CD8-positive, alpha-beta memory T cell (primary cell): ENCODE measurements at places on chromosomes 2 and 18.

GRCh38 chr2:7403092-7403775 lies 486.0 kb downstream of the RNF144A start:
- peaks cover 10% of the 10 kb centered on the region for H3K4me1 ChIP-seq
- no peak overlapping the region for H3K4me3 ChIP-seq
- H3K27me3 ChIP-seq = peaks cover 3% of the 10 kb centered on the region
- H3K27ac ChIP-seq = no peak overlapping the region
- no peak for DNase-seq

GRCh38 chr2:239288951-239289511 lies 111.8 kb downstream of the HDAC4 start:
- no peaks in the 10 kb centered on the region for H3K27me3 ChIP-seq
- peak overlapping the region; percentile 41 for H3K27ac ChIP-seq
- no peaks in the 10 kb centered on the region for H3K36me3 ChIP-seq
- peaks cover 81% of the 10 kb centered on the region for H3K4me1 ChIP-seq
- peak overlapping the region; percentile 55 for H3K4me3 ChIP-seq
- DNase-seq = peak; percentile 84

DNA sequence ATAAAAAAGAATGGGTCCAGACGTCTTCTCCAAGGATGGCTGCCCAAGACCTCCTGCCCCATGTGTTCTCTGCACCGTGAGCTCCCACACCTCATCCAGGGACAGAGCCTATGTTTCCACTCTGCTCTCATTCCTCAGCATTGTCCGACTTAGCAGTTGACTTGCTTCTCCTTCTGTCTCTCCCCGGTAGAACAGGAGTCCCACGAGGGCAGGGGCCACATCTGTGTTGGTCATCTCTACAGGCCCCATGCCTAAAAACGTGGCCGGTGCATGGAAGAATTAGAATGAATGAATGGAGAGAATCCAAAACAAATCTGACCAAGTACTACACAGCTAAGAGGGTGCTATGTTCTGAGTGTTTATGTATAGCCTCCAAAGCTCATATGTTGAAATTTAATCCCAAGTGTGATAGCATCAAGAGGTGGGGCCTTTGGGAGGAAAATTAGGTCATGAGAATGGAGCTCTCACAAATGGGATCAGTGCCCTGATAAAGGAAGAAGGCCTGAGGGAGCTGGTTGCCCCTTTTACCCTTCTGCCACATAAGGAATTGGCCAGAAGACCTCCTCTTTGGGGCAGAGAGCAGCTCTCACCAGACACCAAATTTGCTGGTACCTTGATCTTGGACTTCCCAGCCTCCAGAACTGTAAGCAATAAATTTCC lies 55.9 kb downstream of the FAM178B start:
- DNase-seq = no peak
- H3K27me3 ChIP-seq = no peaks in the 10 kb centered on the region
- H3K4me1 ChIP-seq = peaks cover 4% of the 10 kb centered on the region
- H3K27ac ChIP-seq = no peak overlapping the region

DNA sequence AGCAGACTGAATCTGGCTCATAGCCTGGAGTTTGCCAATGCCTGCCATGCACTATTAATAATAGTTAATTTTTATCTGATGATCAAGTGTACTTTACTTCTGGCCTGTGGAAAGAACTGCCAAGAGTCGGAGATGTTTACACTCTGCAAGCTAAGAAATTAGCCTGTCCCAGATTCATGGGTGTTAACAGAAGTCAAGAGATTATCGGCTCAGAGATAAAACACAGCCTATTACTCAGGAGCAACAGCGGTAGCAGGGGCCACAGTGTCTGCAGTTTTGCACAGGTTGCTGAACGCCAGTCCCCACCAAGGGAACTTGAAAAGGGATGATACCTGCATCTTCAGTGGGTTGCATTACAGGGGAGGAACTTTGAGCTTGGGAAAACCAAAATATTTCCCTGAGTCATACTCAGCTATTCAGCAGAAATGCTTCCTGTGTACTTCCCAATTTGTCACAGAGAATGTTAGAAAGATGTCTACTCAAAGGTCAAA lies 4.3 kb upstream of the ADI1 start:
- H3K4me3 ChIP-seq = no peak overlapping the region
- H3K4me1 ChIP-seq = peaks cover 21% of the 10 kb centered on the region
- DNase-seq = no peak
- no peaks in the 10 kb centered on the region for H3K27me3 ChIP-seq

- H3K4me1 ChIP-seq = no peaks in the 10 kb centered on the region
- H3K36me3 ChIP-seq = no peaks in the 10 kb centered on the region
- no peak overlapping the region for H3K4me3 ChIP-seq
- no peaks in the 10 kb centered on the region for H3K27me3 ChIP-seq
- DNase-seq = no peak
Measured at GRCh38 chr18:9642799-9643462, 28.6 kb upstream of the PPP4R1 start.

GRCh38 chr18:29248805-29249204 lies 1071.9 kb upstream of the CDH2 start:
- H3K4me1 ChIP-seq = no peaks in the 10 kb centered on the region
- no peak overlapping the region for H3K27ac ChIP-seq
- no peak for DNase-seq

GRCh38 chr2:152426801-152427200 lies 91.8 kb downstream of the FMNL2 start:
- no peak overlapping the region for H3K27ac ChIP-seq
- H3K36me3 ChIP-seq = no peaks in the 10 kb centered on the region
- DNase-seq = no peak

DNA sequence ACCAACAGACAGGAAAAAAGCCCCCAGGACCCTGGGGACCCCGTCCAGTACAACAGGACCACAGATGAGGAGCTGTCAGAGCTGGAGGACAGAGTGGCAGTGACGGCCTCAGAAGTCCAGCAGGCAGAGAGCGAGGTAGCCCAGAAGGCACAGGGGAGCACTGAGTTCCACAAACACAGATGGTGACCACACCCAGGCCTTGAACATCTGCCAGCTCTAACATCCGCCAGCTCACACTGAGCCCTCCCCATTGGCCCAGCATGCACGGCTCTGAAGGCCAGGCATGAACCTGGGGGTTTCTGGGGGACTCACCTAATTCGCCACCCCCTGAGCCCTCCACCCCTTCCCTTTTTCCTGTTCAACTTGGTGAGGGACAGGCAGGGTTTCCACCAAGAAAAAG lies 25.6 kb upstream of the PRLH start:
- H3K27ac ChIP-seq = no peak overlapping the region
- no peaks in the 10 kb centered on the region for H3K36me3 ChIP-seq
- peaks cover 3% of the 10 kb centered on the region for H3K27me3 ChIP-seq
- no peak overlapping the region for H3K4me3 ChIP-seq

DNA sequence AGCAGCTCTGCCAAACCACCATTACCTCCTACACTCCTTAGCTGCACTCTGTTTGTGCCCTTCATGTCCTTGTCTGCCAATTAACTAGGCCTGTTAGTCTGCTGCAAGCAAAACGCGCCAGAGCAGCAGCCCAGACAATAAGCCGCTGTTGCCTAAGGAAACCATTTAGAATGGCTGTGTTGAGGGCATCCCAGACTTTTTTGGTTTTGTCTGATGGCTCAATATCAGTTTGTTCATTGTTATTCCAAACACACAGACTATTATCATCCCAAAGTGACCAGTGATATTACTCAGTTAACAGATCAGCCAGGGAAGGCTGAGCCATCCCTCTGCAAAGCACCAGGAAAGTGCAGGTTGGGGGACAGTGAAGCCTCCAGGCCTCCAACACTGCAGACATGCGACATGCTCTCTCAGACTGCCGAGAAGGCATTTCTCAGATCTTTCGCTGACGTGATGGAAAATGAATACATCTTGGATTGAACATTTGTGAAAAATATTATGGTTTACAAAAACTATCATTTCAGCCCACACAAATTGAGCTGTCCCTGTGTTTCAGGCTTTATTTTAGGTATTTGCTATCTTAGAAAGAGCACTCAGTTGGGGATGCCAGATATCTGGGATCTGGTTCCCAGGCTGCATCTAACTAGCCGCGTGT lies 182.0 kb upstream of the HNRNPA3 start:
- no peak overlapping the region for H3K4me3 ChIP-seq
- H3K27me3 ChIP-seq = no peaks in the 10 kb centered on the region
- H3K27ac ChIP-seq = no peak overlapping the region
- H3K36me3 ChIP-seq = no peaks in the 10 kb centered on the region
- no peaks in the 10 kb centered on the region for H3K4me1 ChIP-seq
- no peak for DNase-seq

DNA sequence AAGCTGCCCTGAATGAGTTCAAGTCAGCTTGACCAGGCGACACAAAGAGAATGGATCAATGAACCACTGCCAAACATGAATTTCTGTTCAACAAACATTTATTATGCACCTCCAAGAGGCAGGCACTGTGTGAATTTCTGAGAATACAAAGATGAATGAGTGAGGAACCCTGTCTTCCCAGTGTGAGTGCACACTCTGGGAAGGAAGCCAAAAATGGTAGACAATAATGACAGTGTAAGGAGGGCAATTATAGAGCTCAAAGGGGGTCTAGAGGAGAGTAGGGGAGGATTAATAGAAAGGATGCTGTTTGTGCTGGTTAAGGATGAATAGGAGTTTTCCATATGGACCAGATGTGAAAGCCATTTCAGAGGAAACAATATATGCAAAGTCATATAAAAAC lies 213.4 kb downstream of the DCC start:
- H3K36me3 ChIP-seq = no peaks in the 10 kb centered on the region
- no peak overlapping the region for H3K27ac ChIP-seq
- DNase-seq = no peak
- no peak overlapping the region for H3K4me3 ChIP-seq
- no peaks in the 10 kb centered on the region for H3K27me3 ChIP-seq
- no peaks in the 10 kb centered on the region for H3K4me1 ChIP-seq

- H3K4me3 ChIP-seq = no peak overlapping the region
- no peaks in the 10 kb centered on the region for H3K36me3 ChIP-seq
- DNase-seq = no peak
- no peaks in the 10 kb centered on the region for H3K4me1 ChIP-seq
Measured at GRCh38 chr18:51006061-51006818, 23.8 kb upstream of the SMAD4 start.

- H3K27me3 ChIP-seq = peaks cover 15% of the 10 kb centered on the region
- no peak overlapping the region for H3K27ac ChIP-seq
- no peak for DNase-seq
- no peak overlapping the region for H3K4me3 ChIP-seq
Measured at GRCh38 chr18:37565977-37566478, 430 bp upstream of the CELF4 start.

- DNase-seq = no peak
- H3K27me3 ChIP-seq = no peaks in the 10 kb centered on the region
- H3K4me1 ChIP-seq = peaks cover 63% of the 10 kb centered on the region
- peak overlapping the region; percentile 41 for H3K27ac ChIP-seq
- H3K36me3 ChIP-seq = no peaks in the 10 kb centered on the region
- peak overlapping the region; percentile 23 for H3K4me3 ChIP-seq
Measured at GRCh38 chr2:241109210-241110088, 7.4 kb upstream of the MTERF4 start.

DNA sequence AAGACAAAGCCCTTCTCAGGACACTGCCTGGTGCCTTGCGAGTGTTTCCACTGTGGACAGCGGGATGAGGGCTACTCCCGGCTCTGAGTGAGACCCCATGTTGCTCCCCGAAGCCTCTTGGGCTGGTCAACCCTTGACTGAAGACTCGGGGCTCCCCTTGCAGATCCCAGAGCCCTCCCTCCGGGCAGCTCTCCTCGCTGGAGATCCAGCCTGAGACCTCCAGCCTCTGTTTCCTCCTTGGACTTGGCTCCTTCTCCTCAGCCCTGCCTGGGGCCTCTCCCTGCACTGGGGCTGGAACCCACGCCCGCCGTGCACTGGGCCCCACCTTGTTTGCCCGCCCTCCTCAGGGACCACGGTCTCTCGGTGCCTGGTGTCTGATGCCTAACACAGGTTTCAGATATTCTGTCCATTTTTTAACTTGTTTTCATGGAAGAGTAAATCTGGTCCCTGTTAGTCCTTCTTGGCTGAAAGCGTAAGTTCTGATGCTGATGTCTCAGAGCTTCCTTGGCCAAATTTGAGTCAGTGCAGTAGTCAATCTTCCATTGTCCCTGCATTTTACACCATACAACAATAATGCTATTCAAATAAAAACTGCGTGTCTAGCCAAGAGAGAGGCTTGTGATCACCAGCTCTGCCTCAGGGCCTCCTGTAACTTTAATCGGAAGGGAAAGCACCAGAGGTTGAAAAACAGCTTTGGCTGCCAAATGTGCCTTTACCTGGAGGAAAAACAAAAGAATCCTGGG lies 139.3 kb upstream of the CTDP1 start:
- DNase-seq = no peak
- no peaks in the 10 kb centered on the region for H3K4me1 ChIP-seq
- no peaks in the 10 kb centered on the region for H3K36me3 ChIP-seq
- no peak overlapping the region for H3K27ac ChIP-seq
- no peaks in the 10 kb centered on the region for H3K27me3 ChIP-seq
- no peak overlapping the region for H3K4me3 ChIP-seq

- H3K36me3 ChIP-seq = no peaks in the 10 kb centered on the region
- no peaks in the 10 kb centered on the region for H3K4me1 ChIP-seq
- DNase-seq = peak; percentile 51
Measured at GRCh38 chr2:14903709-14904374, 271.3 kb downstream of the LRATD1 start.

DNA sequence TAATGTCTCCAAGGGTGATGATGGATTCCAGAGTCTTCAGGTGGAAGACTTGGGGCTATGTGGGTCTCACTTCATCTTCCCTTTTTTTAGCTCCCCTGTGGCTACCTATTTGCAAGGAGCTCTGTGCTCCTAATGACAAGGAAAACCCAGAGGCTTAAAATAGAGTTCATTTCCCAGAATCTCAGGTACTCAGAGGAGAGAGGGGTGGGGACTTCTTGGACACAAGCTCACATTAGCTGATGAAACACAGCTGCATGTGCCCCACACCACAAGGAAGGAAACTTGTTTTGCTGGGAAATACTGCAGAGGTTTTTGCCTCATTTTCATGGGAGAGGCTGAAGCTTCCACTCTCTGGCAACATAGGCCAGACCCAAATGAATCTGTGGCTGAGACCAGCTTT lies 138.6 kb upstream of the SLC1A4 start:
- H3K4me3 ChIP-seq = no peak overlapping the region
- H3K27ac ChIP-seq = no peak overlapping the region
- H3K27me3 ChIP-seq = no peaks in the 10 kb centered on the region
- no peak for DNase-seq

DNA sequence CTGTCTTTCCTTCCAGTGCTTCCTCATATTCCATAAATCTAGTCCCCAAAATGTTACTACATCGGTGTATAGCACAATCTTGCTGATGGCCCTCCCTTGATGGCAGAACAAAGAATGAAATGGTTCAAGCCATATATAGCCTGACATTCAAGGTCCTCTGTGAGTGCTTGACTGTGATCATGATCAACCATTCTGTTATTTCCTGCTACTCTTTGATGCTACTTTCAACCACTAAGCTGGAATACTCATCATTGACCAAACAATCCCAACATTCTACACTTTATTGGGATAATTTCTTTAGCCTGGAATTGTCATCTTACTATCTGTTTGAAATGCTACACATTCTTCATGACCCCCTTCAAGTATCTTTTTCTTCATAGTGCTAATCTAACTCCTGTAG lies 633.9 kb downstream of the PLCL1 start:
- no peak overlapping the region for H3K4me3 ChIP-seq
- no peaks in the 10 kb centered on the region for H3K36me3 ChIP-seq
- no peaks in the 10 kb centered on the region for H3K4me1 ChIP-seq
- H3K27me3 ChIP-seq = no peaks in the 10 kb centered on the region
